Stomach (tissue), 19 donors: ENCODE measurements at places on chromosomes 7 and 10.

DNA sequence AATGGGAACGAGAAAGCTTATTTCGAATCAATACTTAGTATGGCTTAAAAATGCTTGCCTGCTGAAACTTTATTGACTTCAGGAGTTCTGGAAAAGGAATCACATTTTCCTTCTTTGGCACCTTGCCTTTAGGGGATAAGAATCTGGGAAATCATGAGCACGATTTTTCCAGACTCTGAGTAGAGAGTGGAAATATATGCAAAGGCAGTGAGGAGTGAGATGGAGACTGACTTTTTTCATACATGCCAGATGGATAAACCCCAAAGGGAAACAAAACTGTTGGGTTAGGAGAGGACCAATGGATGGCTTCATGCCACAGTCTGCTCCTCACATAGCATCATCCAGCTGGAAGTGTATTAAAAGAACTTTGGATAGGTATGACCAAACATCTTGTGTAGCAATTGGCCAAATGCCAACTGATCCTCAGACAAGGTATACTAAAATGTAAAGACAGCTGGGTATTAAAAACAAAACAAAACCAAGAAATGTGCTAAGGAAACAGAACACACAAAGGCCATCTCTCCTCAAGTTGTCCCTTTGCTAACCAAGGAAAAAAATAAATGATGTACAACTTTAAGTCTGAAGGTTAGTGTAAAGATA is 1.7 kb downstream of the COL28A1 start:
- H3K4me1 ChIP-seq: no peaks in the 10 kb centered on the region
- no peak overlapping the region for H3K4me3 ChIP-seq

DNA sequence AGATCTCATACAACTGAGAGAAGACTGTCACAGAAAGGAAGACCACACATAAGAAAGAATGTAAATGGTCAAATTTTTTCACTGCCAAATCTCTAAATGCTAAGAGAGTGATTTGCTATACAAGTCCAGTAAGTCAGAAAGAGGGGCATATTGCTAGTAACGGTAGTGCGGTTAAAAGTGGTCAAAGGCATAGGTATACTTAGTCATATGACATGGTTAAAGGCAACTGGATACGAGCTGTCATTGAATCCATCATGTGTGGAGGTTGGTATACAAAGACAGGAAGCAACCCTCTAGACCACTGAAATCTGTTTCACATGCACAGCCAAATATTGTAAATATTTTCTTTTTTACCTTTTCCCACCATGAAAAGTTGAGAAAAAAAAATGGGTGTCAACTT is 4.8 kb downstream of the INHBA start:
- H3K27me3 ChIP-seq: peaks cover 16% of the 10 kb centered on the region
- no peak for DNase-seq
- no peak overlapping the region for H3K4me3 ChIP-seq
- H3K4me1 ChIP-seq: no peaks in the 10 kb centered on the region
- peak overlapping the region; percentile 32 for H3K27ac ChIP-seq

GRCh38 chr7:30057741-30058140 is 29.5 kb downstream of the PLEKHA8 start:
- H3K4me1 ChIP-seq: no peaks in the 10 kb centered on the region
- H3K4me3 ChIP-seq: no peak overlapping the region
- H3K27ac ChIP-seq: no peak overlapping the region
- no peak for DNase-seq

DNA sequence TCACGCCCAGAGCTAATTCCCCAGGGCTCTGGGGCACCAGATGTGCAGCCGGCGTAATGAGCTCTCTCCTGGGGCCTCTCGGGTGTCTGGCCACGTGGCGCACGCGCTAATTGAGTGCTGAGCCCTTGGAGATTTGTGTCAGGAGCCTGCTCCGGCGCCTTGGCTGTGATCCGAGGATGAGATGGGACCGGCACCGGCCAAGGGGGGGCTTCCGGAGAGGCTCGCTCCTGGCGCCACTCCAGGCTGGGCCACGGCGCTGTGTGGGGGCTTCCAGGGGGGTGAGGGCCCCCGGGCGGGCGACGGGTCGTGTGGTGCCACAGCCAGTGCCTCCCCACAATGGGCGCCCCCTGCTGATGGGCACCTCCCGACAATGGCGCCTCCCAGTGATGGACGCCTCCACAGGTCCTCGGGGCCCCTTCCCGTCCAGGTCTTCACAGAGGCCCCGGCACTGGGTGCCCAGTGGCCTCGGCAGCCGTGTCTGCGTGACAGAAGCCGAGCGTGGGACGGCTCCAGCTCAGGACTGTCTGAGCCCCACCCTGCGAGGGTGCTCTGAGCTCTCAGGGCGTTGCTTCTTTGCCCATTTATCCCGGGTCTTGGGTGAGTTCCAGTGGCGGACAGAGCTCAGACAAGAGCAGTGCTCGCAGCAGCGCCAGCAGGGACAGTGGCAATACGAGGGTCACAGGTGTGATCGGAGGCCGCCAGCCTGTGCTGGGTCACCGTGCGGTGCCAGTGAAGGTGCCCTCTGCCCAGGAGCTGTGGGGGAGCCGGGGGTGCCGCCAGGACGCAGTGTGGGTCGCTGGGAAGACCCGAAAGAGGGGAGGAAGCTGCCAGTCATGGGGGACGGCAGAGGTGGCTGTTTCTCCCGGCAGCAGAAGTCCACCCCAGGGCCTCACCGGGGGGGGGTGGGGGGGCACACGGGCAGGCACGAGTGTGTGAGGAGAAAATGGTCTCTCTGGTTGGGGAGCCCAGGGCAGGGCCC is 8.2 kb upstream of the NKX6-2 start:
- H3K36me3 ChIP-seq: no peaks in the 10 kb centered on the region
- no peak overlapping the region for H3K27ac ChIP-seq
- DNase-seq: no peak
- no peak overlapping the region for H3K4me3 ChIP-seq

DNA sequence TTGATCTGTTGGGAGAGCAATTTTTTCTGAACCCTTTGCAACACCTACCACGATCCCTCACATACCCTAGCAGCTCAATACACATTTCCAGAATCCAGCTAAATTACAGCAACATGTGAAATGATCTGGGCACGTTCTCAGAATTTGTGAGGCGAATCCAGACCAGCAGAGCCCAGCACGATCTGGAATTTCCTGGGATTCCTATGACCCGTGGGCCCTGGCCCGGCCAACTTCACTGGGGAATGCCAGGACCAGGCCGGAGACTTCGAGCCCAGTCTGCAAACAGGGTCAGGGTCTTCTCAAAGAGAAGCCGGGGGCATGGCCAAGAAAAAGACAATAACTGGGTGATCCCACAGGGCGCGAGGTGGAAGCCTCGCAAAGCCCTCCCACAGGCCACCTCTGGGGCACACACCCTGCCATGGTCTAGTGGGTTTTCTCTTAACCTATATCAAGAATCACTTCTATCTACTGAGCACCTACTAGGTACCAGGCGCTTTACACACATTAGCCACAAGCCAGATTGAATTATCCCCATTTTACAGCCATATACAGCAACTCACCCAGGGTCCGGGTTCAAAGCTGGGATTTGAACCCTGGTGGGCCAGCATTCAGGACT is 33.8 kb downstream of the FAM53B start:
- H3K27me3 ChIP-seq: no peaks in the 10 kb centered on the region
- peak overlapping the region; percentile 56 for H3K27ac ChIP-seq
- H3K36me3 ChIP-seq: peaks cover 11% of the 10 kb centered on the region
- no peak for DNase-seq
- H3K4me3 ChIP-seq: no peak overlapping the region
- peaks cover 88% of the 10 kb centered on the region for H3K4me1 ChIP-seq

- H3K27me3 ChIP-seq: no peaks in the 10 kb centered on the region
- no peak overlapping the region for H3K27ac ChIP-seq
- no peak for DNase-seq
- H3K4me1 ChIP-seq: peaks cover 40% of the 10 kb centered on the region
- H3K4me3 ChIP-seq: no peak overlapping the region
Measured at GRCh38 chr7:90723866-90724265, 127.7 kb downstream of the CDK14 start.

DNA sequence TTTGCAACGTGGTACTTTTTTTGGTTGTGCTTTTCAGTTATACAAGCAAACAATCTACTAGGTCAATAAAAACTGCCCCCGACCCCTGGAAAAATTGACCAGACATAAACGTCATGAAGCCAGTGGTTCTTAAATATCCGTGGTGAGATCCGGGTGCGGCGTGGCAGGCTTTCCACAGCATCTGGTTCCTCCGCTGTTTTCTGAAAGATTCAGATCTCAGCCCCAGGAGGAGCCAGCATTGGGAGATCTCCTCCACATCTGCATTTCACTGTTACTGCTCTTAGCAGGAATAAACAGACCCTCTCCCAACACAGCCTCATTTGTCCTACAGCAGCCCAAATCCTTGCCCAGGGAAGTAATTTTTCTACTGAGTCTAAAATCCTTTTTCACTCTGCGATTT is 664.3 kb upstream of the FOXK1 start:
- H3K27ac ChIP-seq: no peak overlapping the region
- H3K4me1 ChIP-seq: no peaks in the 10 kb centered on the region
- H3K4me3 ChIP-seq: no peak overlapping the region
- DNase-seq: no peak
- H3K27me3 ChIP-seq: no peaks in the 10 kb centered on the region

DNA sequence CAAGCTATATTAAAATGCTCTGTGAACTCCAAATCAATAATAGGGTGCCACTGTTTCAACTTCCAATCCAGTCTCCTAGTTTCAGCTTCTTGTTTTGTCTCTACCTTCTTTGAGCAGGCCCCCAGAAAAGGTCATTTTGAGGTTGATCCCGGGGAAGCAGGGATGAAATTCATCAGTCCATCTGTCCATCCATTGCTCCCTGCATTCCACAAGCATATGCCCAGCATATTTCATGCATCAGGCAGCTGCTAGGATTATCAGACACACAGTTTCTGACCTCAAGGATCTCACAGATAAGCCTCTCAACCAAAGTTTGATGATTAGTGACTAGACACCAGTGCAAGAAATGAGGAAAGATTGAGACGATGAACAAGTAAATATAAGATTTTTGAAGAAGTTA is 186.6 kb upstream of the PDE1C start:
- H3K36me3 ChIP-seq: no peaks in the 10 kb centered on the region
- no peak overlapping the region for H3K4me3 ChIP-seq
- H3K4me1 ChIP-seq: no peaks in the 10 kb centered on the region
- H3K27me3 ChIP-seq: no peaks in the 10 kb centered on the region
- H3K27ac ChIP-seq: no peak overlapping the region

DNA sequence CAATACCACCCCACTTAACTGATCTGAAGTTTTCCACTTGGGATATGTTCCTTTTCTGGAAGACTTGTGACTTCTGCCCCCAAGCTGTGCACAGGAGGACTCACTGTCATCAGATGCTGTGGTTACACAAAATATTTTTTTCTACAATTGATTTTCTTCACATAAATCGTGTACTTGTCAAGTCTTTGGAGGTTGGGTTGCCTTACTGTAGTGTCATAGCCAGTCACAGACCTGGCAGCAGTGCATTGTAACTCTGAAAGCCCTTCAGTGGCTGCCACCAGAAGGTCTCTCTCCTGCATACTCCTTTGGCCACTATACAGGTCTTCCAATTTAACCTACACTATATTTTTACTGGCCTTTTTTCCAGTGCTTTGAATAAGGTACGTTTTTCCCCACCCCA is 73.2 kb downstream of the SDK1 start:
- no peak overlapping the region for H3K27ac ChIP-seq
- H3K27me3 ChIP-seq: no peaks in the 10 kb centered on the region
- H3K4me1 ChIP-seq: no peaks in the 10 kb centered on the region
- H3K36me3 ChIP-seq: no peaks in the 10 kb centered on the region

GRCh38 chr10:75042292-75042974 is 69.0 kb upstream of the SAMD8 start:
- no peaks in the 10 kb centered on the region for H3K36me3 ChIP-seq
- H3K4me1 ChIP-seq: no peaks in the 10 kb centered on the region
- H3K27me3 ChIP-seq: peaks cover 9% of the 10 kb centered on the region
- no peak for DNase-seq
- H3K27ac ChIP-seq: no peak overlapping the region

- no peak overlapping the region for H3K4me3 ChIP-seq
- H3K27me3 ChIP-seq: no peaks in the 10 kb centered on the region
- DNase-seq: no peak
- H3K4me1 ChIP-seq: no peaks in the 10 kb centered on the region
- no peaks in the 10 kb centered on the region for H3K36me3 ChIP-seq
- H3K27ac ChIP-seq: no peak overlapping the region
Measured at GRCh38 chr7:113796557-113796956, 122.3 kb downstream of the PPP1R3A start.

DNA sequence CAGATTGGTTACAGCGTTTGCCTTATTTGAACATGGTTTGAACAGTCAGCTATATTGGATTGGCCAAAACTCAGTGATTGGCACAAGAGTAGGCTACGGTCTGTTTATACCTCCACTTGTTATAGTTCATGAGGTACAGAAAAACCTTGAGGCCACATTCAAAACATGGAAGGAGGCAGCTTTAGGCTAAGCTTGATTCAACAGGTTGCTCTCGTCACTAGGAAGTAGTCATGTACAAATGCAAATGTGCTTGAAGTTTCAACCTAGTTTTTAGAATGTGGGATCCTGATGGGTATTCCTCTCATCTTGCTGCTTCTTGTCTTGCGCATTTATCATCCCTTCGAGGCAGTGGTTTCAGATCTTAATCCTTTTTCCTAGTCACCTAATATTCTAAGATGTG is 132.1 kb downstream of the MGMT start:
- H3K4me1 ChIP-seq: no peaks in the 10 kb centered on the region
- no peaks in the 10 kb centered on the region for H3K36me3 ChIP-seq
- DNase-seq: no peak
- no peak overlapping the region for H3K27ac ChIP-seq
- no peaks in the 10 kb centered on the region for H3K27me3 ChIP-seq

DNA sequence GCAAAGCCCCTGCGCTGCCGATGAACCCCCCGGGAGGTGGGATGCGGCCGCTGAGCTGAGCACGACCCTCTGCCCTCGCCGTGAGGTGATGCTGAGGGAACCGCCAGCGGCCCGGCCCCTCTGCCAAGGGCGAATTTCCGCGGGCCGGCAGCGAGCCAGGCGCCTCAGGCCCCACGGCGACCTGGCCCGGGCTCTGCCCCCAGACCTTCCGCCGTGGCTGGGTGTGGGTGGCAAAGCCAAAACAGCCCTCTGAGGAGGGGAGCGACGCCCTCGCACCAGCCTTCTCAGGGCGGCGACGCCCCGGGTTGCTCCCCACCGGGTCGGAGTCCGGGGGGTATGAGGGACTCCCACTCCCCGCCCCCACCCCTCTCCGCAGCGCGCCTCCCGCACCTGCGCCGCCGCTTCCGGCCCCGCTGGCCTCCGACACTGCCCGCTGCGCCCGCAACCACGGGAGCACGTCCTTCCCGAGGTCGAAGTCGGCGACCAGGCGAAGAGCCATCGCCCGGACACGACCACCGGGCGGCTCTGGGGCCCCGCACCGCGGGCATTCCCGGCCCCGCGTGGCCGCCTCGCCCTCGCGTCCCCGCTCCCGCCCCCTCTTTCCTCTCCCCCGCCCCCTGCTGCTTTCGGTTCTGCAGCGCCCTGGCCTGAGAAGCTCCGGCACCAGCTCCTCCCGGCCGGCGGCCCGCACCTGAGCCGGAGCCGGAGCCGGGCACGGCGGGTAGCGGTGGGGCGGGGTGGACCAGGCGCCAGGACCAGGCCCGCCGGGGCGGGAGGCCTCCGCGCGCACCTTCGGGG is at the start of gene GSAP:
Gene GSAP (minus strand): TSS at position 527 of the 798 bp plus-strand sequence. CDS start 28 bp downstream, at position 499.
- H3K27me3 ChIP-seq: no peaks in the 10 kb centered on the region
- peaks cover 18% of the 10 kb centered on the region for H3K4me1 ChIP-seq
- peak; percentile 87 for DNase-seq
